ENCODE measurements at places on chromosomes 4 and X.
A peak's percentile ranks its signal among the peaks of the same experiment; 100 is the strongest.

DNA sequence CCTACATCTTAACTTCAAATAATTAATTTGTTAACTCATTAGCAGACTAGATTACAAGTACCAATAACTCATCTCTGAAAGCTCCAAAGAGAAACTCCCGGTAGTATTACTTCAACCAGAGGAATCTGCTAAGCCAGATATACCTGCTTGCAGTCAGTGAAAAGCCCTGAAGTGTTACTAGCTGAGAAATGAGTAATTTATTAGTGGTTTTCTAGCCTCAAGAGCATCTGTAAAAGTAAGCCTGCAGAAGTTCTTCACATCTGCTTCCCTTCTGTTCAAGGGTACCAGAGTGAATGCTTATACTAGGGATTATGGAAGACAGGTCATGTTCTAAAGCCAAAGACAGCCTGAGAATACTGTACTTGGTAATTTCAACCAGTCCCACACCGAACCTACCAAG lies 34.7 kb downstream of the IRS4 start:
- no peak for DNase-seq

DNA sequence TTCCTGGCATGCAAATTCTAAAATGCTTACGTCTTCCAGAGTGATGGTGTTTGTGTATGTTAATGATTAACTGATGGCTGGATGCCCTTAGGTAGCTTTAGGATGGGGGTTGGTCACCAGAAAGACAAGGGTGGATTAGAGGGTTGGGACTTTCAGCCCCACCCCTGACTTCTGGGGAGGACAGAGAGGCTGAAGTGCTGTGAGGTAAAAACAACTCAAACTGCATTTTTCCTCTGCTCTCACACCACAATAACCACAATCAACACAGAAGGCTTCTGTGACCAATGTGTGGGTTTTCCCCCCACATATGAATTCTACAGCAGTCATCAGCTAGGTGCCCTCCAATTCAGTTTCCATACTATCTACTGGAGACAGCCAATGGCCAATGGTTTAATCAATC lies 18.7 kb upstream of the DDIT4L start:
- no peak for DNase-seq

GRCh38 chr4:3293401-3294391 lies 875 bp downstream of the RGS12 start:
- DNase-seq: no peak

DNA sequence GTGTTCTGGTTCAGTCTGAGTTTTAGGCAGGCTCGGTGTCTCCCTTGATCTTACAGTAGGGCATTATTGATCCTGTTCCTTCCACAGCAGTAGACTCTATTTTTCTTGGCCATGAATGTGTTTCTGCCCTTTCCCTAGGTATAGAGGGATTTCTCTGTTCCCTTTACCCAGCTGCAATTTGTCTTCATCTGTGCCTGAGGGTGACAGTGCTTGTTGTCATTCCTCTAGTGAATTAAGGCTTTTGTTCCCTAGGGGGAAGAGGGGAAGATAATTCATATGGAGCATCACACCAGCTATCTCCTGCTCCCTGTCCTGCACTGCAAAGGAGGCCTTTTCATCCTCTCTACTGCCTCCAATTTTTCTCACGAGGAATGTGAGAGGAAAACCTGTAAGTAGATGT lies 39.7 kb upstream of the CXorf51A start:
- no peak for DNase-seq

- DNase-seq: peak; percentile 66
These were observed 61.1 kb upstream of the VAMP7 start for GRCh38 chrX:155819966-155820491.

DNA sequence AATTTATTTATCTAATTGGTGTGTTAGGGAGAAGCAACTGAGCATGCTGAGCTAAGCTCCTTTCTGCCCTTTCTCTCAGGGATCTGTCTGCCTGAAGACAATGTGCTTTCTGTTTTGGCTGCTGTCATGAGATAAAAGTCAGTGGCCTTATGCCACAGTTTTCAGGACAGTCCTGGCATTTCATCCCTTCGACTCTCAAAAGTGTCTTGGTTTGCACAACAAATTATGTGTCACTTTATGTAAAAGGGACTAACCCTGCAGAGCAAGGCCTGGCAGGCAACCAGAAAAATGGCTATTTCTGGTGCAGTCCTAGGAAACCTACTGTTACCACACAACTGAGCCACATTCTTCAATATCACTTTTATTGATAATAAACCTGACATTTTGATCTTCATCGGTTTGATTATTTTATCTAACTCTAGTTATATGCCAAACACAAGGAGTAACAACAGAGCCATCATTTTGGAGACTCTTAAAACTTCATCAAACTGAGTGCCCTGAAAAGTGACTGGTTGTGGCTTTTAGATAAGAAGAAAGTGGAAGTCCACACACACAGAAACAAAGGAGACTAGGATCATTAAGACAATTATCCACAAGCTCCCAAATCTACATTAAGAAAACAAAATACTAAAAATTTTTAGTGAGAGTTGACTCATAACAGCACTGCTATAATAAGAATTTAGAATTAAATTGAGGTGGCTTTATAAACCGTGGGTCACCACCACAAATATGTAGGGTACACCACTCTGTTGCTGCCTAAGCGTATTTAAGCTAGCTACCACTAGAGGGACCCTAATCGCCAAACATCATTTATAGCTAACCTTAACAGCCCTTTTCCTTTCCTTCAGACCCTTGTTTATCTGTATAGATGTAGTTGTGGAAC lies 95.9 kb upstream of the PTPN13 start:
- peak; percentile 32 for DNase-seq

DNA sequence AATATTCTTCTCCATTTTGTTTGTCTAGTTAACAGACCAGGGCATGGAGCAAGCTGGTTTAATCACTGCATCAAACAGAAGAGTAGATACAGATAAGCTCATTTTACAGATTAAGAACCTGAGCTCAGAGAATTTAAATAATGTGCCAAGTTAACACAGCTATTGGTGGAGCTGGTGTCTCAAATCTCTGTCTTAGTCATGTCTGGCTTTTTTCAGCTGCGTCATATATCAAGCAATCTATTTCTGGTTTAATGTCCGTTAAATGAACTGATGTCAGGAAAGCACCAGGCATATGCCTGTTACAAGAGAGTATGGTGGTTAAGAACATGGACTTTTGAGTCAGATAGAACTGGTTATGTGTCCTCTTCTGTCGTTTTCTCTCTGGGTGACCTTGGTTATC lies 79.8 kb upstream of the ADGRA3 start:
- DNase-seq: no peak

GRCh38 chr4:150126864-150127203 lies 48.6 kb downstream of the DCLK2 start:
- DNase-seq: no peak

DNA sequence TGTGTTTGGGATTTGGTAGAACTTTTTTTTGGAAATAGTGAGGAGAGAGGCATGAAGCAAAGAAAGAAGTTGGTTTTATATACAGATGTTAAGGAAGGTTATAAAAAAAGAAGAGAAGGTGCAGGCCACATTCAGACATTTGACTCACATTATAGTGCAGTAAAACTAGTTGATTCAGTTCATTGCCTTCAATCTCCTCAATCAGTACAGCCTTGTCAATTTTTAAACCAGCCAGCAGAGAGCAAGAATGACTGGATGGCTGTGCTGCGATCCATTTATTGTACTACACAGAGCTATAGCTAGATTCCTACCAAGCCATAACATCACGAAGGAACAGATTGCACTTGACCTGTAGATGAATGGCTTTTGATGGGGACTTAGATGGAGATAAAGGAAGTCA lies 79.7 kb upstream of the LSM6 start:
- DNase-seq: no peak

GRCh38 chrX:140250391-140250790 lies 254.5 kb downstream of the SOX3 start:
- DNase-seq: no peak

DNA sequence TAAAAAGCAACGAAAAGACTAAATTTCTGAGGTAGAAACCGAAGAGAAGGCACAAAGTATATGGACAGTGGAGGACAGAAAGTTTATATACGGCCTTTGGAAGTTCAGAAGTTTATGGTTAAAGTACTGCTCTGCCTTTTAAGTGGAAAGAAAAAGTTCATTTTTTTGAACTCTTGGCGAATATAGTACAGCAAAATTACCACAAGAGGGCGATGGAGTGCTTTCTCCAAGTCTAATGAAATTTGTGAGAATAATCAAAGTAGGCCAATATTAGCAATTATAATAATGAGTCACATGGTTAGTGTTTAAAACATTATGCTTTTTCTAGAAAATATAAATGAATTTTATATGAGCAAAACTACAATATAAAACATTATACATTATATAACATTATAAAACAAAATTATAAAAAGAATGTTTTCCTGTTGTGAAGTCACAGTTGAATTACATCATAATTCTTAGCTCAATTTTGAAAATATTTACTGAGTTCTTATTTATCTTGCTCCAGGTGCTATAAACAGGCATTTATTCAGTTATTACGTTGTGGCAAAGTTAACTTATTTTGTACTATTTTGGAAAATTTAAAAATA lies 136.2 kb upstream of the BMPR1B start:
- DNase-seq: no peak

DNA sequence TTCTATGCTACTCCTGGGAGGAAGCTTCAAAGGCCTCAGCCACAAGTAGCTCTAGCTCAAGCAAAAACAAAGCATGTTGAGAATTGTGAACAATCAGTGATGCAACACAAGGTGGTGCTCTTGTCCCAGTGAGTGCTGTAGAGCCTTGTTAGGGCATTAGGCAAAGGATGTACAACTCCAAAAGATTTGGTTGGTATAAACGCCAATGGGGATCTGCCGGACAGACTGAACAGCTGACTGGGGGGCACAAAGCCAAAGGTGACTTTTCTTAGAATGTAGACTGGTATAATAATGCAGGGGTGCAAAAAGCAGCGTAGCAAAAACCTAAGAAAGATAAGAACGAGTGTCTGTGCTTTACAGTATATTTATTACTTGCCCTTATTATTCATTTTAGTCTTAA lies 62.6 kb upstream of the ALB start:
- DNase-seq: peak; percentile 35

DNA sequence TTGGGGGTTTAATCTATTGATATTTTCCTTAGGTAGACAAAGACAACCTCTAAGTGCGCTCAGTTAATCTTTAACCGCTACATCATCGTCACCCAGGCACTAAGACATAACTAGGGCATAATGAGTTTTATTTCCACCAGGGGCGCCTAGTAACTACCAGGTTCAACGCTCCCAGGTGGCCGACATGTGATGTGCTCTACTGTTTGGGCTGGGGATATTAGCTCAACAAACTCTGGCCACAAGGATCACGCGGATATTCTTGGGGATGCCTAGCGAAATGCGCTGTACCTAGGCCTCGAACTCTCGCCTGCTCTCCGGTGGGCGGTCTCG lies 915 bp upstream of the RAB33B start:
- peak; percentile 60 for DNase-seq

DNA sequence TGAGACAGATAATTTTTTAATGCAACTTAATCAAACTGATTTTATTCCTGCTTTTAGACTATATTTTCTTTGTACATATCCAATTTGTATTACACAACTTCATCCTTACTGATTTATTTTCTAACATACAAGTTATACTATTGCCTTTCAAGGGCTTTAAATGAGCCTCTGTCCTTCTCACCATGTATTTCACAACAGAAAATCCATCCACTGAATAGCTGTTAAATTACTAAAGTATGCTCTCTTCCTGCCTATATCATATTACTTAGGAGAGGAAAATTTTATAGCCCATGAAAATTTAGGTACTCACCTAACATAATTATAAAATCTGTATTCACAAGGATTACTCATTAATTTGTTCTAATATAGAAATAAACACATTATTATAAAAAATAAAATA lies 528.6 kb downstream of the ANKRD50 start:
- DNase-seq: no peak

- no peak for DNase-seq
These were observed 27.2 kb downstream of the HDX start for GRCh38 chrX:84475101-84475500.

GRCh38 chr4:84753321-84753972 lies 170.5 kb downstream of the CDS1 start:
- DNase-seq: no peak

- no peak for DNase-seq
These were observed 7.0 kb downstream of the SMIM14 start for GRCh38 chr4:39631700-39632079.

- DNase-seq: no peak
These were observed 79.9 kb downstream of the SLC9A6 start for GRCh38 chrX:136065044-136065671.

DNA sequence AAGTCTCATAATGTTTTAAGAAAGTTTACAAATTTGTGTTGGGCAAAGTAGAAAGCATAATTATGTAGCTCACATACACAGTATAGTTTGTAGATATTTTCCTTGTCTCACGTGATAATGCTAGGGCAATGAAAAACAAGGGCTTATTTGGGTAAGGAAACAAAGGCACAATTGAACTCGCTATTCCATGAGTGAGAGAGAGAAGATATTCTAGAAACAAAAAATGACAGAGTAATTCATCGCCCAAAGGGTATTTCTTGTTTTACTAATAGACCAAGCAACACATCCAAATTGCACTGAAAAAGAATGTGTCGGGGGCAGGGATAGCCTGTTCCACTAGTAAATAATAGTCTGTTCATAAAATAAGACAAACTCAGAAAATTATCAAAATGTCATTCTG lies 3.6 kb upstream of the ASB11 start:
- no peak for DNase-seq

DNA sequence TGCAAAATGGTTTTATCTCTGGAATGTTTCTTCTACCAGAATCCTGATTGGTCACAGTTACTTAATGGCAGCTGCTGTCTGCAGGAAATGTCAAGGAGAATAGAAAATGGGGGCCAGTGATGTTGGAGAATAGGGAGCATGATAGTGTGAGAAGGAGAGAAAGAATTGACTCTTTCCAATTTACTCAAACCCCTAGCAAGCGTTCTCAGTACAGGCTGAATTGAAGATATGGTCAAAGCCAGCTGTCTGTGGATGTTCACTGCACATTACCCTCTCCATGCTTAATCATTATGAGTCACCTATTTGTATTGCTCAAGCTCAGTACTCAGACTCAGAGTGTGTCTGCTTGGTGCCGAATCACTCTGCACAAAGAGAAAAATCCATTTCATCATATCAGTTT lies 57.8 kb upstream of the FAM47B start:
- DNase-seq: peak; percentile 24

- no peak for DNase-seq
These were observed 29.5 kb downstream of the ANTXR2 start for GRCh38 chr4:80043541-80043940.

- DNase-seq: no peak
These were observed 1.2 kb downstream of the MGST2 start for GRCh38 chr4:139666735-139667281.

DNA sequence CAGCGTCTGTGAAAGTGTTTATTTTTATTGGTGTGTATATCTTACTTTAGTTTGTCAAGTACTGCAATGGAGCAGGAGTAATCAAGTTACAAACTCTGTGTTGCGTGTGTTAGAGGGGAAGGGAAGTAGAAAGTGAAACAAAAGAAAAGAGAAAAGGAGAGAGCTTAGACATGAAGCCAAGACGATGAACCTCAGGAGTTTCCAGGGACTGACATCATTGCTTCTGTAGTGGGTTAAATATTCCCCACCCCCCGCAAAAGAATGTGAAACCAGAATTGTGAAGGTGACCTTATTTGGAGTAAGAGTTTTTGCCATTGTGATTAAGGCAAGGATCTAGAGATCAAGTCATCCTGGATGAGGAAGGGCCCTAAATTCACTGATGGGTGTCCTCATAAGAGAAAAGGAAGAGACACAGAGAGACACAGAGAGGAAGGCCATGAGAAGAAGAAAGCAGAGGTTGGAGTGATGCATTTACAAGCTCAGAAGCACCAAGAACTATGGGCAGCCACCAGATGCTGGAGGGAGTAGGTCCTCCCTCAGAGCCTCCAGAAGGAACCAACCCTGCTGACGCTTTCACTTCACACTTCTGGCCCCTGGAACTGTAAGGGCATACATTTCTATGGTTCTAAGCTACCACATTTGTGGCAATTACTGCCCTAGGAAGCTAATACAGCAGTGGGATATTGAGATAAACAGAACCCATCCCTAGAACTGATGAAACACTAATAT lies 173.6 kb upstream of the SFRP2 start:
- no peak for DNase-seq
